NCI-H2081 (cell line): ENCODE measurements at places on chromosomes 7 and 10.

- DNase-seq, result no peak
These were observed 440.2 kb downstream of the GLRX3 start for GRCh38 chr10:130576427-130576826.

DNA sequence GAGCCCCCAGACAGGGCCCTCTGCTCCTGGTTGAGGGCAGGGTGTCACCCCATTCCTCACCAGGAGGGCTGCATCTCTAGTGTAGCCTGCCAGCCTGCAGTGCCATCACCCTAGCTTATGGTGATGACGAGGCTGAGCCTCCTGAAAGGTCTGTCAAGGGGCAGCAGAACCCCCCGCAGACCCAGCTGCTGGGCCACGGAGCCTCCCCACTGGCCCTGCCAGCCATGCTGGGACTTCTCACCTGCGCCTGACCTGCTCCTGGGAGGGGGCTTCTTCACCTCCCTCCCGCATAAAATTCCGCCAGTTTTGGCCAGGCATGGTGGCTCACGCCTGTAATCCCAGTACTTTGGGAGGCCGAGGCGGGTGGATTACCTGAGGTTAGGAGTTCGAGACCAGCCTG lies 40.4 kb upstream of the RASGEF1A start:
- no peak for DNase-seq

- DNase-seq, result no peak
These were observed 82.8 kb downstream of the CDK6 start for GRCh38 chr7:92753614-92754013.

DNA sequence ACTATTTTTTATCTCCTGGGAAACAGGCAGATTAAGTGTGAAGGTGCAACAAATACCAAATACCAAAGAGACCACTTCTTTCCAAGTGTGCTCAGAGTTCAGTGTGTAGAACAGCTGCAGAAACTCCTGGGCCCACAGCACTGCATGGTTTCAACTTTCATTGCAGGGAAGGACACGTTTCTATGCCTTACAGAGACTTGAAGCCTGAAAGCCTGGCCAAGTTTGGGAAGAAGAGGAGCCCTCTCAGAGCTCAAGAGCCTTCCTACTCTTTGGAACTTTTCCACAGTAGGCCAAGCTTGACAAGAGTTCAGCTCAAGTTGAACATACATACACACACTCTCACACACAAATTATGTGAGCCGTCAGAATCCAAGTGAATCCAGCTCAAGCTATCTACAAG lies 2.5 kb downstream of the HOXA4 start:
- DNase-seq, result no peak

- no peak for DNase-seq
These were observed 88.9 kb downstream of the IPMK start for GRCh38 chr10:58178811-58179210.

DNA sequence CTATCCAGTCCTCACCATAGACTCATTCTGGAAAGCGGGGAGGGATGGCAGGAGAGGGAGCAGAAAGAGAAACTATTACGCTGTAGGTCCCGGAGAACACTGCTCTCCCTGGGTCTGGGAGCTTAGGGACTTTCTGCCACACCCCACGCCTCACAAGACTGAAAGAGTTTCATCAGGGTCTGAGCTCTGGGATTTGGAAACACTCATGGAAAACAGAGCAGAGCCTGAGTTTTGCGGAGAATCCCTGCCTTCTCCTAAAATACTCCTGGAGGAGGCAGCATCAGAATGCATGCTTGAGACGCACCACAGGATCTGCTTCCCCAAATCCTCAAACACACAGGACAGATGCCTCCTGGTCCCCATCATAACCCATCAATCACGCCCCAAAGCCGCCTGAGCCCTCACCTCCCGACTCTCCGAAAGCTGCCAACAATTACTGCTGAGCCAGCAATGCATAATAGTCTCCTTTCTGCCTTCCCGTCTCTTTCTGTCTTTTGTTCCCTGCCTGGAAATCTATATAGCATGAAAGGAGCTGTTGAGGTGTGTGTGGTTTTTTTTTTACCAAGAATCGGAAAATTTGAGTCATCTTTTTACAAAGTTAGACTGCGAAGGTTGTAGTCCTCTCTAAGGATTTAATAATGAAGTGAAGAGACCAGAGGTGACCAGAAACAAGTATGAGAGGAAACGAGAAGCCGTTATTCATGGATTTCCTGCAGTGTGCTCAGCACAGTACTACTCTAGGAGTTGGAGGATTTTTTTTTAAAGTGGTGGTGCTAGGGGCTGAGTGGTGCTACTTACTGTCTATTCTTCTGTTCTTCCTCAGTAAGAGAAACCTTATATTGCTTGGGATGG lies 37.7 kb downstream of the ASB13 start:
- no peak for DNase-seq

- DNase-seq, result no peak
These were observed 176.1 kb upstream of the PFKP start for GRCh38 chr10:2891073-2891769.

DNA sequence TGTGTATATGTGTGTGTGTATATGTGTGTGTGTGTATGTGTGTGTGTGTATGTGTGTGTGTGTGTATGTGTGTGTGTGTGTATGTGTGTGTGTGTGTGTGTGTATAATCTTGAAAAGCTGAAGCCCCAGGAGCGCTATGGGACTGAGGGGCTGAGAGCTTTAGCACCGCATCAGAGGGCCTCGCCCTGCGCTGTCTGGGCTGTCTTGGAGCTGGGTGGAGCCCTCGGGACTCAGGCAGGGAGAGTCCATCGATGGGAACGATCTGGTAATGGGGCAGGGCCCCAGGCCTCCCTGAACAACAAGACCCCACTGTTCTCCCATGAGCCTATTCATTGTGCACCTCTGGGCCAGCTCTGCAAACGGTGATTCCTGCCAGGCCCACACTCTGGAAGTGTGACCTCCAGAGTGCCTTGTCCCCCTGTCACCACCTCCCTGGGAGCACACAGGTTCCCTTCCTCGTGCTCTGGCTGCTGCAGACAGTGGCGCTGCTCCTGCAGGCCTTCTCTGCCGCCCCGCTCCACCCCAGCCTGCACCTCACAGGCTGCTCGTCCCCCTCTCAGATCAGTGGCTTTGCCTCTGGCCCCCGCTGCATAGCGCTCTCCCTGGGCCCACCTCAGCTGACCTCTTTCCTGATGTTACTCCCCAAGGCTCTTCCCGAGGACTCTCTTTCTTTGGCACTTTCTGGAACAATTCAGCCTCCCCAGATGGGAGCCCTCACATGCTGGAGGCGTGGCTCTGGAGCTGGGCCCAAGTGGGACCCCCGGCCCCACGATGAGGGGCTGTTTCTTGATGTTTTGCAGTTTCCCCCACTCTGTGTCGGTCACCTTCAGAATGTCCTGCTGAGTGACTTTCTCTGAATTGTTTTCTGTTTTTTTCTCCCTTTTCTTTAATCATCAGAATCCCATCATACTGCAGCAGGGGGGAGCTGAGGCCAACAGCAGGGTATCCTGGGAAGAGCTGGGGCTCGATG lies 542.2 kb upstream of the FOXK1 start:
- no peak for DNase-seq

DNA sequence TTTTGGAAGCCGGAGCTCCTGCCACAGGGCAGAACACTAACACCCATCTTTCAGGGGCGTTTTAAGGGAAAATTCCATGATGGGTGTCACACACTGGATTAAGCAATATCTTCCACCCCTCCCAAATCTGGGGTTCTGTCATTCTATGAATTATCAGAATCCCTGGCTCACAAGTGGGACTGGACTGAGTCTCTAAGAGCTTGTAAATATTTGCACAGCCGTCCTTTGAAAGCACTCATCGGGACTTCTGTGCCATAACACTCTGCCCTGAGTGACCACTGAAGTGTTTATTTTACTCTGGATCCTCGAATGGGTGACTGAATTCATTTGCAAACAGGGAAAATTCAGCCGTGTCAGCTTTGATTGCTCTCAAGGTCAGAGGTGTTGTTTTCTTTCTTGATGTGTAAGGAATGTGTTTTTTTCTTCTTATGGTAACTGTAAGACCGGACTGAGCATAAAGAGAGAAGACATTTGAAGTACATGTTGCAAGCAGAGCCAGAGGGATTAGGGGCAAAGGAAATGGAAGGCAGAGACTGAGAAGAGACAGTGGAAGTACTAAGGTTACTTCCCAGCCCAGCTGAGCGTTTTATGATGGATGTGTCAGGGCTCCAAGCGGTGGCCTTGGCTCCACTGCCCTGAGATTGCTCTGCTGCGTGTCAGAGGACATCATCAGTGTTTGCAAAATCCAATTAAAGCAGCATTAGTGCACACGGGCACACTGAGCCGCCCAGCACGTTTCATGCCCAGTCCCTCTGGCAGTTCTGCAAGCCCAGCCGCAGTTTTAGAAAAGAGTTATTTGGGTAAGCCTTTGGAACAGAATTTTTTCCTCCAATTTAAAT lies 17.7 kb upstream of the GTPBP4 start:
- DNase-seq, result peak; percentile 25

DNA sequence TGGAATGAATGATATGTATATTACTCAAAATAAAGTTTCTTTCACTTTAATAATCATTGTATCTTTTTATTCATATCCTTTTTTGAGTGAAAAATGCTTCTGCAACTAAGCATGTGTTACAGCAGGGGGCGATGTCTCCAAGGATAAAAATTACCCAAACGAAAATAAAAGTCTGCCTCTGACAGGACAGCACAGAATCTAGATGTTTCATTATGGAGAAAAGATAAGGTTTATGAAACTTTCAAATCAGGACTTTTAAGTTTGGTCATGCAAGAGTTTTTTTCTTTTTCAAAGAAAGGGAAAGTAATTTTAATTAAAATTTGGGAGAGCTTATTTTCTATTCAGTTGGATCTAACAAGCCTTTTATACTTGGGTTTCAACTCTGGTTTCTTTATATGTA lies 48.4 kb downstream of the TES start:
- peak; percentile 28 for DNase-seq

DNA sequence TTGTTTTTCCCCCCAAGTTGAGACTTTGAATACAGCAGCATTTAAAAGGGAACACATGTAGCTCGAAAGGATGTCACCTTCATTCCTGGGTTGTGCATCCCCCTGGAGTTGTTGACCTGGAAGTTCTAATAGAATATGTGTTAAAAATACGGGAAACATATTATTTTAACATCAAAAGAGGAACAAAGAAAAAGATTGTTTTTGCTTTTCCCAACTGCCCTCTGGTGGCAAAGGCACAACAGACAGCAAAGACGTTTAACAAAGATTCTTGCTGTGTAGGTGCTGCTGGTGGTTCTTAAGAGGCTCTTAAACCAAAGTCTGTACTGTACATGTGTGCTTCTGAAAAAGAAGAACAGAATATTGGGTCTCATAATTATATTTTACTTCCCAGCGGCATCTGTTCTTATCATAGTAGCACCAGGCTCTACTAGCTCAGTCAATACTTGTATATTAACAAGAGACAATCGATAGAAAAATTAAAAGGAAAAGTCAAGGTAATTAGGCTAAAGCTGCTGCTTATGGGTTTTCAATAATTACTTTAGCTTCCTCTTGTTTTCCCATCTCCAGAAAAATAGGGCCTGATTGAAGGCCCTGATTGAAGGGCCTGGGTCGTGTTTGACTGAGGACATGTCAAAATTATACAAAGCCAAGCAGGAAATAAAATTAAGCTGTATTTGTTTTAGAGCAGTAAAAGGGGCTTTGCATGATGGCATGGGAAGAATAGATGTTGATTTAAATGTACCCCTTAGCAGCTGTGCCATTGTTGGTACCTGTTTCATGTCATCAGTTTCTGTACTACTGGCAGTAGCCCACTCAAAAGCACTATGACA lies 384.2 kb upstream of the LRGUK start:
- DNase-seq, result peak; percentile 50
